ENCODE measurements at places on chromosomes 4 and X.

DNA sequence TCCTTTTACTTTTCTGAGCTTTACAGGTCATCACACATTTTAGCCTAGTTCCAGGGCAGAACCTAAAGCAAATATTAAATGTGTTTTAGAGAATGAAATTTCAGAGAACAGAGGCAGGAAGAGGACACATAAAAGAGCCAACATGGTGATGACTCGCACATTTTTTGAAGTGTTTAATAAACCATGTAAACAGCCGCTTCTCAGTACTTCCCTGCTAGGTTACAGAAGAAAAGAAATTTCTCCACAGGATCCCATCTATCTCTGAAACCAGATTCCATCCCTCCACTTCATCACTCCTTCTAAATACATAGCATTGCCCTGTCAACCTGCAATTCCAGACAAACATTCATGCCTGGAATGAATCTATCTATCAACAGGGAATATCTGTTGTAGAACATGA, 949.5 kb upstream of the PCDH7 start:
- no peak for DNase-seq

GRCh38 chrX:12700745-12701144, 90.5 kb upstream of the PRPS2 start:
- DNase-seq = no peak

DNA sequence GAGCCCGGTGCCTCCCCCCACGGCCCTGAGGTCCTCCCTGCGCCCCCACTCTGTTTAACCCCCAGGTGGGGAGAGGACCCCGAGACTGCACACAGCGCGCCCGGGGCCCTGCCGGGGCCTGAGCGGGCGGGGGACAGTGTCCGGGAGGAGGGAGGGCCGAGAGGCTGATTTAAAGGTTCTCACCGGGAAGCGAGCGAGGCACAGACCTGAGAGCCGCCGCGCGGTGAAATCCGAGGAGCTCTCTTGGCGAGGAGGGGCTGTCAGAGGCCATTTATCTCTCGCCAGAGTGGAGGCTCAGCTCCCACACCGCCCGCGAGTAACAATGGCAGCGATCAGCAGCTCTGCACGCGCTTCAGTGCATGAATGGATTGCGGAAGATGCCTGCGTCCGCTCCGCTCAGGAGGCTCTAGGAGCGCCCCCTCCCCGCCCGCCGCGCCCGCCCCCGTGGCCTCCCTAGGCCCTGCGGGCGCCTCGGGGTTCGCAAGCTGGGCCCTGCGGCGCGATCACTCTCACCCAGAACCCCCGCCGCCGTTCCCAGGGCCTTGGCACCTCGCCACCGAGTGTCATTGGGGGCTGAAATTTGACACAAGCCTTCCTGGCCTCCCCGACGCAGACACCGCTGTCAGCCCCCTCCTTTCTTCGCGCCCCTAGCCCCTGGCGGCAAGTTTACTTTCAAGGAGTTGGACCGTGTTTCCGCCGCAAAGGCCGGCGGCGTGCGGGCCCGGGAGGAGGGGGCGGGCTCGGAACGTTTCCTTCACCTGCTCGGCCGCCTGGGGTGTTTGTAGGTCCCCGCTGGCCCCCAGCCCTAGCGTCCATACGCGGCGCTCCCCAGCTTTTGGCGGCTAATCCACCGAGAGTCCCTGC, 48.7 kb upstream of the BCOR start:
- no peak for DNase-seq

- DNase-seq = no peak
These were observed 133.2 kb downstream of the LARP7 start for GRCh38 chr4:112770114-112770513.

DNA sequence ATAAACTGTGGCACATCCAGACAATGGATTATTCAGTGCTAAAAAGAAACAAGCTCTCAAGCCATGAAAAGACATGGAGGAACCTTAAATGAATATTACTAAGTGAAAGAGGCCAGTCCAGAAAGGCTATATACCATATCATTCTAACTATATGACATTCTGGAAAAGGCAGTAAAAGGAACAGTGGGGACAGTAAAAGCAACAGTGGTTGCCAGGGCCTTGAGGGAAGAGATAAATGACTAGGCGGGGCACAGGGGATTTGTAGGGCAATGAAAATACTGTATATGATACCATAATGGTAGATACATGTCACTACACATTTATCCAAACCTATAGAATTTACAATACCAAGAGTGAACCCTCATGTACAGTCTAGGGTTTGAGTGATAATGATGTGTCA, 115.3 kb downstream of the ATP8A1 start:
- DNase-seq = no peak

DNA sequence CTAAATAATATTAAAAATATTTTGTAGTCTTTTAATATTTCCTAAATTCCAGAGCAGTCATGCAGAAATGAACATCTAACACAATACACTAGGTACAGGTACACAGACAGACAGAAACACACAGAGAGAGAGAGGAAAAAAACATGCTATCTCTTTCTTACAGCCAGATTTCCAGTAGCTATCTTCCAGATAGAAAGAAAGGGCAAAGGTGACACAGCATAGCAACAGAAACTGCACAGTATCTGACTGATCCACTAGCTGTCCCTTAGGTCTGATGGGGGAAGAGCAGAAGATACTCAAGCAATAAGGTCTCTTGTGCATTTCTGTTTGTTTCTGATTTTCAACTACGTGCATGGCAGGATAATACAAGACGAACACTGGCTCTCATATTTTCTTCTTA, 7.8 kb downstream of the FBXW7 start:
- no peak for DNase-seq

- no peak for DNase-seq
These were observed 1.0 kb upstream of the GUCY1B1 start for GRCh38 chr4:155757745-155758265.

DNA sequence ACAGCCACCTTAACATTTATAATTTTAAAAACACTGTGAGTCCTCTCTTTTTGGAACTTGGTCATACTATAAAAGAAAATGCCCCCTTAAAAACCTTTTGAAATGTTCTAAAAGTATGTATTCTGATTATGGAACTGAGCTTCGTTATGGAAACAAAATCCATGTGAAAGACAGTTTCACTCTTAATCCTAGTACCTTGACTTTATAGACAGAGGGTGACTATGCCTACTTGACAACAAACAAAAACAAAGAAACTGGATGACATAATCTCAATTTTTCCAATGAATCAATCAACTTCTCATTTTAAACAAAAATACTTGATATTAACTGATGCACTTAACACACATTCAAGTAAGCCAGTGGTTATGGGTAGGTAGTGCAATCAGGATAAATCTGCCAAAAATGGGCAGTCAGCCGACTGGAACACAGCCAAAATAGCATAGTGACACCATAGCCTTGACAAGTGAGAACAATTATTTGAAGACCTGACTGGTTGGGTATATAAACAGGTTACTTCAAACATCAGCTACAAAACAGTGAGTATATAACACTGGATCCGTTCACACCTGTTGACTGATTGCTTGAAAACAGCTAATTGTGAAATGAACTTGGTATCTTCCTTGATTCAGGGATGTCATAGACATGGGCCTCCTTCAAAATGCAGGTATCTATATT, 265.5 kb downstream of the PPP3CA start:
- DNase-seq = no peak

DNA sequence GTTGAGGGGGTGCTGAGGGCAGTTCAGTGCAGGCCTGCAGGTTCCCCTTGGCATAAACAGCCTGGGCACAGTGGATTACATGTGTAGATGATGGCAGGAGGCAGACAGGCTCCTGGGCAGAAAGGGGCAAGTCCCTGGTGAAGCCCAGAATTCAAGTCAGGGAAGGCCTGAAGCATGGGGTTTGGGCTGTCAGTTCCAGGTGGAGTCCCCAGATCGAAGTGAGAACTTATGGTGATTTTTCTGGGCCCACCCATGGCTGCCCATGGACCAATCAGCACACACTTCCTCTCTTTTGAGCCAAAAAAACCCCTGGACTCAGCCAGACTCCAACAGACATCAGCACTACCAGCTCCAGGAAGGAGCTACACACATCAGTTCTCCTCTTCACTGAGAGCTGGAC, 529.1 kb downstream of the PPARGC1A start:
- DNase-seq = no peak

Data from brain microvascular endothelial cell (primary cell).